Right renal pelvis (tissue), 4 donors: ENCODE measurements at places on chromosomes 4 and X. TPM values are rescaled to one million over a fixed set of nuclear protein-coding genes. Genes with fewer than 3 reads are reported as not detected.
A peak's percentile ranks its signal among the peaks of the same experiment; 100 is the strongest.

- no peak for DNase-seq
Measured at GRCh38 chrX:10015723-10016518, 48.8 kb downstream of the CLDN34 start.

- DNase-seq = no peak
Measured at GRCh38 chr4:179544496-179544895, 2102.3 kb upstream of the AGA start.

- DNase-seq = no peak
Measured at GRCh38 chr4:122788935-122789334, 37.7 kb upstream of the FGF2 start.

DNA sequence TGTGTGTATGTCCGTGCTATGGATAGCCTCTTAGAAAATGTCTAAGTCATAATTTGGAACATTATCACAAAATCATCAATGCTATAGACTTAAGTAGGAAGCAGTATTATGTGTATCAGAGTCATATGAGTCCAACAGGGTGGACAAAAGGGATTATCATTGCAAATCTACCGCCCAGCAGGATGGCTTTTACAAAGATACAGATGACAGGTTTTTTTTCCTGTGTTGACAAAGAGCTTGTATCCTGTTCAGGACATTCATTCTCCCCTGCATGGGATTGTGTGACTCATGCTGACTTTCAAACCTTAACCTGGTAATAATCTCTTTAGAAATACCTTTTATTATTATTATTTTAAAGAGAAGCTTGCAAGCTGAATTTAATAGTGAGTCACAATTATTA is 310.3 kb upstream of the GNPDA2 start:
- DNase-seq = no peak

DNA sequence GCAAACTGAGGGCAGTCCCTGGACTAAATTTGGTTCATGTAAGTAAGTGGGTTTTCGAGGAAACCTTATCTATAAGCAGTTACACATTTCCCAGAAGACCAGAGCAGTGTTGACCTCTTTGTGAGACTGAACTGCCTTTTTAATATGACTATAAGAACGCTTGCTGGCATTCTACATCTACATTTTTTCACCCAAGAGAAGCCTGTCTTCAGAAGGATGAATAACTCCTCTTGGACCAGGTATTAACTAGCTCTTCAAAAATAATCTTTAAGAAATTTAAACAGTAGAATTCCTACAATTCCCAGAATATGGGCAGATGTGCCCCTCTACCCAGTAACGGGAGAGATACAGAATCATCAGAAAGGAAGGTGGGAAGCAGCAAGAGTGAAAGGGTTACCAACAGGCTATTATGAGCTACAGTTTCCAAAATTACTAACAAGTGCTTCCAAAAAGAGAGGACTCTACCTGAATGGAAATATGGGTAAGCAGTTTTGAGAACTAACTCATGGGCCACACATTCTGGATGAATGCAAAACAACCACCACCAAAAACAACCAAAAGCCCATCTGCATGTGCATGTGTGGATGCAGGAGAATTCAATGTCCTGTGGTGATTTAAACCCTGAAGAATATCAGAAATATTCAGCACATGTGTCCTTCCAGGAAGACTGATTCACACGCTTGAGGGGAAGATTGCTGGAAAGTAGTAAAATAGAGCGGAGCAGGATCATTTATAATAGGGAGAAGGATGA is 17.4 kb downstream of the BBS12 start:
- DNase-seq = no peak

GRCh38 chrX:53421772-53422085 is 725 bp downstream of the SMC1A start:
- DNase-seq = no peak

DNA sequence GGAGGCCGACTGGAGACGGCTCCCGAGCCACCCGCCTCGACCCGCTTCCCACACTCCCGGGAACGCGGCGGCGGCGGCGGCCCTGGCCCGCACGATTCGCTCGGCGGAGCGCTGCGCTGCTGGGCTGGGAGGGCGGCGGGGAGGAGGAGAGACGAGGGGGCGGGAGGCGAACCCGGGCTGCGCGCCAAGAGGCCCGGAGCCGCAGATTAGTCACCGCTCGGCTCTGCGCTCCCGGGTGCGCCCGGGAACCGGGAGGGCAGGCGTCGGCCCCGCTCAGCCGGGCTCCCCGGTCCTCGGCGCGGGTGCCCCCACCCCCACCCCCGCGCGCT is 11.2 kb upstream of the BCOR start:
- DNase-seq = no peak

GRCh38 chr4:151652841-151653547 is 107.8 kb downstream of the GATB start:
- DNase-seq = no peak

GRCh38 chr4:680928-681645 is 6.7 kb downstream of the MYL5 start:
- DNase-seq = no peak

GRCh38 chr4:106615410-106615945 is 246.9 kb upstream of the GIMD1 start:
- DNase-seq = no peak

DNA sequence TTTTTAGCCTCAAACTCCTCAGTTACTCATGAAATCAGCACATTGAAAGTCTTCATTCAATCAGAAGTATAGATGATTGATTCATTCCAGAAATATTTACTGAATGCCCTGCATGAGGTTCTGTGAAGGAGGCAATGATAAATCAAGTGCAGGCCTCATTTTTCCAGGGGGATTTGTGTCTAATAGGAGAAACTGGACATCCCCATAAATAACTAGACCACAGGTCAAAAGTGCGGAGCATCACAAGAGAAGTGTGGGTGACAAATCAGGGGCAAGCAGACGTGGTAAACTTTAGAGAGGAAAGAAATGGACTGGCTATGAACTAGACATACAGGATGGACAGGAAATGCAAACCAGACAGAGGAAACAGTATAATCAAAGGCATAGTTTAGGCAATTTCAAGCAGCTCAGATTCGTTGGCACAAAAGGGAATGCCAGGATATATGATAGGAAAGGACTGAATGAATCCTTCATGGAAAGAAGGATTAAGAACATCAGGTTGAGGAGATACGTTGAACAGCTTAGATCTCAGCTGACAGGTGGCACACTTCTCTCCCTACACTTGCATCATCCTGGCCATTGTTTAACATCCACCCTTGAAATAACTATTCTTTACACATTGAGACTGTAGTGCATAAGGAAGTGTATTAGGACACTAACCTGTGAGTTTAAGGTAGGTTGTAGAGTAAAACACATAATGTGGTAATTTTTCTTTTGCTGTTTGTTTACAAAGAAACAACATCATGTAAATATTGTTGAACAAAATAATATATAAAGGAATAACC is 69.6 kb upstream of the RASGEF1B start:
- DNase-seq = no peak

GRCh38 chr4:1167244-1167949 is 5.0 kb downstream of the SPON2 start:
- DNase-seq = peak; percentile 68

- no peak for DNase-seq
Measured at GRCh38 chrX:68086709-68087108, 346.6 kb downstream of the OPHN1 start.

DNA sequence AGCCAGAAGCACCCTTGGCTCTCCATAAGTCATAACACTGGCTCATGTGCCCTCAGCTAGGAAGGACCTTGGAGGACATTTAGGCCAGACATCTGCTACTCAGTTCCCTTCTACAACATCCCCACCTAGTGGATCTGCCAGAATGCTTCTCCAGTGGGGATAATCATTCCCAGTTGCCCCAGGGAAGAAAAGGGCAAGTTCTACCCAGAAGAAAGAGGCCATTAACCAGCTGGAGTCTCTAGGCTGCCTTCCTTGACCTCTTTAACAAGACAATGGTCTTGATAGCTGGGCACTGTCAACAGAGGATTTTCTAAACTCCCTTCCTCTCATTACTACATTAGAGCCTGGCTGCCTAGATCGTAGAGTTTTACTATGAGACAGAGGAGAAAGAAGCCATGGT is 42.0 kb downstream of the LGI2 start:
- DNase-seq = no peak

DNA sequence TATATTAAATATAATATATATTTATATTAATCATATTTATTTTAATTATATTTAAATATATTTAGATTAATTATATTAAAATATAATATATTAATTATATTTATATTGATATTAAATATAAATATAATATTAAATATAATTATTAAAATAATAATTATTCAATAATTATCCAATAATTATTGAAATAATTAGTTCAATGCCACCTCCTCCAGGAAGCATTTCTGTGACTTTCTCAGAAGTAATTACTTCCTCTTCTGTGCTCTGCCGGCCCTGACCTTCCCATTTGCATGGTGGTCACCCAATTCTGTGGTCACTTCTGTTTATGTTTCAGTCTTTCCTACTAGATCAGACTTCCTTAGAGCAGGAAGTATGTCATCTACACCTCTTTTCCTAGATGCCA is 45.8 kb downstream of the EVC2 start:
- no peak for DNase-seq

DNA sequence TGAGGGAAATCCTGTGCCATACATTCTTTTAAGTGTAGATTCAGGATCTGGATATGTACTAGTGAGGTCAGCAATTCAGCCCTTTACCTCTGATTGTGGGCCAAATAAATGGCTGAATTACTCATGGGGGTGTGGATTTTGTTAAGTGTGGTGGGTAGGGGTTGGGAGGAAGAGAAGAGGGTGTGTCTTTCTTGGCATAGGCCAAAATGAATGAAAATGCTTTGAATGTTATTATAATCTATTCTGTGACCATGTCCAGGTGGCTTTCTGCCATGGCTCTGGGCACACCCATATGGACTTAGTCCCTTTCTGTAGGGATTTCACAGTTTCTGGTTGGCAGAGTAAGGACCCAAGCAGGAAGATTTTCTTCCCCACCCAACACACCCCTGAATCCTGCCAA is 244.3 kb downstream of the CBR4 start:
- no peak for DNase-seq

DNA sequence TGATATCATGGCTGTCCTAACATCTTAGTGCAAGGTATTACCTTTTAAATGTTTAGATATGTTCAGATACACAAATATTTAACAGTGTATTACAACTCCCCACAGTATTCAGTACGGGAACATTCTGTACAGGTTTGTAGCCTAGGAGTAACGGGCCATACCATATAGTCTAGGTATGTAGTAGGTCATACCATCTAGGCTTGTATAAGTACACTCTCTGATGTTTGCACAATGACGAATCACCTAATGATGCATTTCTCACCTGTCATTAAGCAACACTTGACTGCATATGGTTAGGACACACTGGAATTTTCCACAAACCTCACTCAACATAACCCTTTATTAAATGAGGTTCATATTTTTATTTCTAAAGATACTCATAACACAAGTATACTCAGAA is 67.7 kb downstream of the THOC2 start:
- no peak for DNase-seq

Gene NDST4
- polyA plus RNA-seq = 0.34 TPM

Gene SYN1
- polyA plus RNA-seq = 5.9 TPM

Gene PRRG3
- 5.1 TPM for polyA plus RNA-seq

Gene HSFX1
- polyA plus RNA-seq = 2.1 TPM

Gene ZCCHC18
- polyA plus RNA-seq = 4.9 TPM

Gene EPHA5
- 0.65 TPM for polyA plus RNA-seq
